Esophagus squamous epithelium (tissue), 5 donors: ENCODE measurements at places on chromosomes 11 and 22. TPM values are rescaled to one million over a fixed set of nuclear protein-coding genes. Genes with fewer than 3 reads are reported as not detected.

- H3K27ac ChIP-seq, result no peak overlapping the region
- H3K36me3 ChIP-seq, result peaks cover 95% of the 10 kb centered on the region
- H3K4me3 ChIP-seq, result no peak overlapping the region
Measured at GRCh38 chr11:68810164-68810563, 31.6 kb downstream of the CPT1A start.

DNA sequence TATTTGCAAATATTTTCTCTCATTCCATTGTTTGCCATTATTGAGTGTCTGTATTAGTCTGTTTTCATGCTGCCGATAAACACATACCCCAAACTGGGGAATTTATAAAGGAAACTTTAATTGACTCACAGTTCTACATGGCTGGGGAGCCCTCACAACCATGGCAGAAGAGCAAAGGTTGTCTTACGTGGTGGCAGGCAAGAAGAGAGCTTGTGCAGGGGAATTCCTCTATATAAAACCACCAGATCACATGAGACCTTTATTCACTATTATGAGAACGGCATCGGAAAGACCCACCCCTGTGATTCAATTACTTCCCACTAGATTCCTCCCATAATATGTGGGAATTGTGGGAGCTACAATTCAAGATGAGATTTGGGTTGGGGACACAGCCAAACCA, 10.2 kb downstream of the RASSF10 start:
- H3K4me1 ChIP-seq, result no peaks in the 10 kb centered on the region
- no peaks in the 10 kb centered on the region for H3K36me3 ChIP-seq
- H3K27ac ChIP-seq, result no peak overlapping the region

The MPZL2 gene
- 327 TPM for total RNA-seq

The FAM168A gene
- 15.5 TPM for total RNA-seq

The TCIRG1 gene
- 46.6 TPM for total RNA-seq

GRCh38 chr22:16954060-16954403, 54.0 kb downstream of the GAB4 start:
- no peaks in the 10 kb centered on the region for H3K4me1 ChIP-seq
- no peaks in the 10 kb centered on the region for H3K36me3 ChIP-seq
- no peak for DNase-seq
- H3K27me3 ChIP-seq, result peaks cover 3% of the 10 kb centered on the region

DNA sequence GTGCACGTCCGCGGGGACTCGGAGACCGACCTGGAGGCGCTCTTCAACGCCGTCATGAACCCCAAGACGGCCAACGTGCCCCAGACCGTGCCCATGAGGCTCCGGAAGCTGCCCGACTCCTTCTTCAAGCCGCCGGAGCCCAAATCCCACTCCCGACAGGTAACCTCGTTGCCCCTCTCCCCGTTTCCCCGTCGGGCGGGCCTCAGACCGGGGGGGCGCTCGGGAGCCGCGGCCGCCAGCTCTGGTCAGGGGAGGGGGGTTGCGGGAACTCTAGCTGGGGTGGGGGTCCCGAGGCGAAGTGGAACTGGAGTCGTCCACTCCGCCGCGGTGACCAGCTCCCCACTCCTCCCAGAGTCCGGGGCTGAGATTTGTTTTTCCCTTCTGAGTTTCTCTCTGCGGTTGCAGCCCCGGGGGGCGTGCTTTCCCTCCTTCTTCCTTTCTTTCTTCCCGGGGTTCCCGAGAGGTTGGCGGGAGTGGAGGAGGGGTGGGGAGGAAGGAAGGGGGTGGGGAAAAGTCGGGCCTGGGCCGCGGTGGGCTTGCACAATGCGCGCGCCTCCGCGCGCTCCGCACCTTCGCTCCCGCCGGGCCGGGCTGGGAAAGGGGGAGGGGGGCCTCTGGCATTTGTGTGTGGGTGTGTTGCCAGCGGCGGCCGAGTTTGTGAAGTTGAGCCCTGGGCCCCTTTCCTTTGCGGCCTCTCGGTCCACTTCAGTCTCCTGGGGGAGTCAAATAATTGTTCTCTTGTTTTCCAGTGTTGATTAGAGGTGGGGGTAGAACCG, 952 bp downstream of the YAP1 start:
- H3K27ac ChIP-seq, result peak overlapping the region; percentile 98
- peak overlapping the region; percentile 86 for H3K4me3 ChIP-seq

DNA sequence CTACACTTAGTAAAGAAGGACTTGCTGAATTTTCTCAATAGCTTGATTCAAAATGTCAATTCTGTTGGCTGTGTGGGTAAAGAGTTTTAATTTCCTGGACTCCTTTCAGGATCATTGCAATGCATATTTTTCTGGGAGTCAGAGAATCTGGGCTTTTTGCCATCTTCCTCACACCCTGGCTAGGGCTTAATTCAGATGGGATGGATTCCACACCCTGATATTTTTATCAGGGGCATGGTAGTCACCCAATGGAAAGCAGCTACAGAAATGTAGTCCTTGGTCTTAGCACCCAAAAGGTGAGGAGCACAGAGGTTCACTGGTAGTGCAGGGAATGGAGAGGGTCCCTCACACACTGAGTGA, 79.3 kb downstream of the SGSM3 start:
- no peaks in the 10 kb centered on the region for H3K36me3 ChIP-seq
- no peak for DNase-seq
- H3K27me3 ChIP-seq, result no peaks in the 10 kb centered on the region
- H3K4me1 ChIP-seq, result peaks cover 52% of the 10 kb centered on the region
- no peak overlapping the region for H3K4me3 ChIP-seq

GRCh38 chr11:134905928-134906327, 493.9 kb upstream of the B3GAT1 start:
- no peaks in the 10 kb centered on the region for H3K36me3 ChIP-seq
- no peak overlapping the region for H3K4me3 ChIP-seq
- H3K27ac ChIP-seq, result no peak overlapping the region
- no peak for DNase-seq
- H3K4me1 ChIP-seq, result no peaks in the 10 kb centered on the region

The GDPD4 gene
- total RNA-seq, result not detected

DNA sequence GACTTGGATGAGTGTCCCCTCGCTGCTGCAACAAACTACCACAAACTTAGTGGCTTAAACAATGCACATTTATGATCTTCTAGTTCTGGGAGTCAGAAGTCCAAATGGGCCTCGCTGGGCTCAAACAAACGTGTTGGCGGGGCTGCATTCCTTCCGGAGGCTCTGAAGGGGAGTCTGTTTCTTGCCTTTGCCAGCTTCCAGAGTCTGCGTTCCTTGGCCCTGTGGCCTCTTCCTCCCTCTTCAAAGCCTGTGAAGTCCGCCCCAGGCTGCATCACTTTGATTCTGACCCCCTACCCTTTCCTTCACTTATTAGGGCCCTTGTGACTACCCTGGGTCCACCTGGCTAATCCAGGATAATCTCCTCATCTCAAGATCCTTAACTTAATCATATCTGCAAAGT, 80.3 kb upstream of the NECTIN1 start:
- H3K4me3 ChIP-seq, result no peak overlapping the region
- no peaks in the 10 kb centered on the region for H3K27me3 ChIP-seq
- no peak overlapping the region for H3K27ac ChIP-seq
- H3K4me1 ChIP-seq, result no peaks in the 10 kb centered on the region
- no peaks in the 10 kb centered on the region for H3K36me3 ChIP-seq

The NRIP3 gene
- total RNA-seq, result 0.66 TPM

- DNase-seq, result no peak
- no peak overlapping the region for H3K4me3 ChIP-seq
- no peaks in the 10 kb centered on the region for H3K27me3 ChIP-seq
- no peak overlapping the region for H3K27ac ChIP-seq
- no peaks in the 10 kb centered on the region for H3K4me1 ChIP-seq
Measured at GRCh38 chr22:50215297-50216054, 14.7 kb downstream of the SELENOO start.
